ENCODE measurements at places on chromosomes 12 and 14.

- no peak for DNase-seq
Observed at GRCh38 chr14:100708425-100709288, 18.0 kb upstream of the DLK1 start.

DNA sequence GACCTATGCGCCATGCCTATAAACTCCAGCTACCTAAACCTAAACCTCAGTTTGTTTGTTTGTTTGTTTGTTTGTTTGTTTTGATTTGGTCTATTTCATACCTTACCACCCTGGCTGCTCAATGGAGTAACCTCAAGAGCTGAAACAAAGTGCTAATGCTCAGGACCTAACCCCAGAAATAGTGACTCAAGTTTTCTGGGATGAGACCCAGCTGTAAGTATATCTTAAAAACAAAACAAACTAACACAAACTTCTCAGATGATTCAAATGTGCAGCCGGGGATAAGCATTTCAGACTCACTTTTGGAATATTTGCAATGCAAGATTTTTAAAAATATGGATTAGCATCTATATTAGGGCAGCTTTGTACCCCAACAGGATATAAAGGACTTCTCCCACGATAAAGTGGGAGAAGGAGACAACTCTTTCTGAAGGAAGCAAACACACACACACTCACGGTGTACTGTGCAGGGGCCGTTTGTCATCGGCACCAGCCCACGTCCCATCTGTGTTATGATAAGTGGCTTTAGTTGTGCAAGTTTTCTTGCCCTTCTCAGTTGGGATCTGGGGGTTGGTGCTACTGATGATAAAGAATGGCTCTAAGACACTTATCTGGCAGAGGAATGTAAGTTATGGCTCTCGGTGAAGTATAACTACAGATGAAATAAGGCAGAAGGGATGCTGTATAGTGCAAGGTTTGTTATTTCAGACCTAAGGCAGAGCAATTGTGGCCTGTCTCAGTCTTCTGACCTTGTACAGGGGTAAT is 516.7 kb upstream of the TMEM132C start:
- no peak for DNase-seq

DNA sequence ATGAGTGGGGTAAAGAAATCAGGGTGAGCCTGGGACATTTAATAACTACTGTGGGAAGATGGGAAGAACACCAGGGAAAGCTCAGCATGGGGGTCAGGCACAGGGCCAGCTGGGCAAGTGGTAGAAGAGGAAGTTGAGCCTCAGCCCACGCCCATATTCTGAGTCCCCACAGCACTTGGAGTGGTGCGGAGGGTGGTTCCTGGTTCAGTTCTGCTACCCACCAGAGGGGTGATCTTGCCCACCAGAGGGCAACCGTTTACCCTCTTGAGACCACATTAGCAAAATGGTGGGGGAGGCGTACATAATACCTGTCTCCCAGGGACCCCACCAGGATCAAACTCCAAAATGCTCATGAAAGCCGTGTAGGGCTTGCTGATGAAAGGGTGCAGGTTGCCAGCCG is 16.8 kb upstream of the ANKRD33 start:
- DNase-seq, result no peak

- no peak for DNase-seq
Observed at GRCh38 chr12:45284096-45284901, 68.4 kb downstream of the ANO6 start.

DNA sequence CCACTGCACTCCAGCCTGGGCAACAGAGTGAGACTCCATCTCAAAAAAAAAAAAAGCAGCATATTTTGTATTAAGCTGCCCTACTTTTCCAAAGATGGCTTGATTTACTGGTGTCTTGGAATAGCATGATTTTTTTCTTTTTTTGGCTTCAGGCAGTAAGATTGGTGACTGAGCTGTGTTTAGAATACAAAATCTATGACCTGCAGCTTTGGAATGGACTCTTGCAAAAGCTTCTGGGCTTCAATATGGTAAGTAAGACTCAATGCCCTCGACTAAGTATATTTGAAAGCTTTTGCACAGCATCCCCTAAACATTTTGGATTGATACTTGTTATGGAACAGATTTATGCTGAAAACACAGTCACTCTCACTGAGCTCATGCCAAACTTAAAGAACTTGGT is 87.8 kb downstream of the KNTC1 start:
- DNase-seq, result no peak

GRCh38 chr14:59274991-59275391 is 86.5 kb downstream of the DAAM1 start:
- DNase-seq, result no peak

DNA sequence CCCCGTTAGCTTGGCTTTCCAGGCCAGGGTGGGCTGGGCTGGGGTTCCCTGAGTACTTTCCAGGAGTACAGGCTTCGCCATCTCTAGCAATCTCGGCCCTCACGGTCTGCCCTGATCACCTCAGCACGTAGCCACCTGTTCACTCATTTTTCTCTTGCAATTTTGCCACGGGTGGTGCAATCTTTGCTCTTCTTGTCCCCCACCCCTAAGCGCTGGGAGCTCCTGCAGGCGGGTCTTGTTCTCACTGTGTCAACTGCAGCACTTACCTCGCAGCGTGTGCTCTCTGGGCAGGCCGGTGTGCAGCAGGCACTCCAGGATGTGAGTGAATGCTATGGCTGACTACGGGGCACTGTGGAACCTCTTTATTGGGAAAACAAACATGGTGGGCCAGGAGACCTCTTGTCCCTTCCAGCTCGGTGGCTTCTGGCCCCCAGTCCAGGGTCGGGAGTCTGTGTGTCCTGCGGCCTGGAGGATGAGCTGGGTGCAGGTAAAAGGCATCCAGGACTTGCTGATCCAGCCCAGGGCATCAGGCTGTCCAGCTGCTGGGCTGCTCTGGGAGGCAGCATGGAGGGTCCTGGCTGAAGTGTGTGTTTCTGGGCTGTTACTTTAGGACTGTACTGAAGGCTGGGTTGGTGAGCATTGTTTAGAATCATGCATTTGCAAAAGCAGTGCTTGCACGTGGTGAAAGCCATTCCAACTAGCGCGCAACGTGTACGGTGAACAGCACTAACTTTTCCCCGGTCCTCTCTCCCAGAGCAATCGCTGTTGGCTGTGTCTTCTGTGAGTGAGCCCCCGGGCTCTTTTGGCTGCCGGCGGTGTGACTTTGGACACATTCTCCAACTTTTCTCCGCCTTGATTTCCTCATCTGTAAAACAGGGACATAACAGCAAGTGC is 1.5 kb upstream of the ULK1 start:
- DNase-seq, result no peak

- DNase-seq, result no peak
Observed at GRCh38 chr12:26939953-26940352, 1.7 kb downstream of the FGFR1OP2 start.

DNA sequence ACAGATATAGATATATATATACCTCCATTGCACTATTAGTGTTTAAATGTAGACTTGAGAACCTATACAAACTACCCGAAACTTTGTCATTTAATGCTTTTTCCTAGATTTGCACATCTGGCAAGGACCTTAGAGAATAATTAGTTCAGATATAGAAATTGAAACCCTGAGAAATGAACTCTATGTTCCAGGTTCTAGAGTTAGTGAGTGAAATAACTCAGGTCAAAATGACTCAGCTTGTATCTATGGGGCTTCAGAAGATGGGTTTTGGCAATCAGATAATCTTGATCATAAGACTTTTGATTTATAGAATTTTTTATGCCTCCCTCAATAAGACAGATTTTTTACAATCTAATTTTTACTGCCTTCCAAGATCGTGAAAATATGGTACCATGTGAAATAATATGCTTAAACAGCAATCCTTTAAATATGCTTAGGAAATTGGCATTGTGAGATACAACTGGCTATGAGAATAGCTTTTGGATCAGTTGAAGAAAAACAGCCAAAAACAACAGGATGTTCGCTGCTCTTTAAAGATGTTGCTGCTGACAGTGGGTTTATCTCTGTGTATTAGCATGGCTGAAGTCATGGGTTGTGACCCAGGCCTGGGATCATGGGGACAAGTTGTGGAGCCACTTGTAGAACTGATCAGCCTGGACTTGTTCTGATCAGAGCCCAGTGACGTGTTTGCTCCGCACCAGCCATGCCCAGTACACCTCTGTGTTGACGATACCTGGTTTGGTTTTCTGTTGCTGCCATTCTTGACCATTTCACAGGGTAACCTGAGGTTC is 63.6 kb downstream of the TTLL5 start:
- DNase-seq, result no peak

DNA sequence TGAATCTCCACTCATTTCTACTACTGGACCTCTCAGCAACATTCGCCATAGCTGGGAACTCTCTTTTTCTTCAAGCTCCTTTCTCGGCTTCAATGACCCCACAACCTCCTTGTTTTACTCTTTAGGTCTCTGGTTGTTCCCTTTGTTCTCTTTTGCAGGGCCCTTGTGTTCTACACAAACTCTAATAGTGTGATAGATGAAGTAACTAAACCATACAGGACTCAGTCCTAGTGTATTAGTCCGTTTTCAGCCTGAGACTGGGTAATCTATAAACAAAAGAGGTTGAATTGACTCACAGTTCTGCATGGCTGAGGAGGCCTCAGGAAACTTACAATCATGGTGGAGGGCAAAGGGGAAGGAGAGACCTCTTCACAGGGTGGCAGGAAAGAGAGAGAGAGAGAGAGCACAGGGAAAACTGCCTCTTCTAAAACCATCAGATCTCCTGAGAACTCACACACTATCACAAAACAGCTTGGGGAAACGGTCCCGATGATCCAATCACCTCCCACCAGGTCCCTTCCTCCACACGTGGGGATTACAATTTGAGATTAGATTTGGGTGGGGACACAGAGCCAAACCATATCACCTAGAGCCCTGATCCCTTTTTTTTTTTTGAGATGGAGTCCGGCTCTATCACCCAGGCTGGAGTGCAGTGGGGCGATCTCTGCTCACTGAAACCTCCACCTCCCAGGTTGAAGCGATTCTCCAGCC is 32.0 kb upstream of the WNK1 start:
- no peak for DNase-seq

DNA sequence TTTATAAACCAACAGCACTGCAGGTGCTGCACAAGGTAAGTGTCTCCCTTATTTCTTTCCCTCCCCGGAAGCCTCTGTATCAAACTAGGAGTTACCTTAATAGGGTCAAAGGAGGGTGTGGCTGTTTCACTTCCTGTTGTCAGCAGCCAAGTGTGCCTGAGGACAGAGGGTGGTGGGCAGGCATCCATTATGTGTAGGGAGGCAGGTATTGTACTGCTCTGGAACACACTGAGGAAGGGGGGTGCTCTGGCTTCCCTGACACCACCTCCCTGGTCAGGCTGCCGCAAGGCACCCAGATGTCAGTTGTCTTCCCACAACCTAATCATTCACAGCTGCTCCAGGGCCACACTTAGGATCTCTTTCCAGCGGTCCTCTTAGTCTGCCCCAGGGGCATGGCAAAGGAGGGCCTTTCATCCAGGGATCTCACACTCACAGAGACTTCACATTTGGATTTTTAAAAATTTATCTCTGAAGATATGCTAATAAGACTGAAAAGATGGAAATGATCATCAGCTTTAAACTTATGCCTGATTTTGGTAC is 132.0 kb upstream of the ARHGAP5 start:
- DNase-seq, result no peak

DNA sequence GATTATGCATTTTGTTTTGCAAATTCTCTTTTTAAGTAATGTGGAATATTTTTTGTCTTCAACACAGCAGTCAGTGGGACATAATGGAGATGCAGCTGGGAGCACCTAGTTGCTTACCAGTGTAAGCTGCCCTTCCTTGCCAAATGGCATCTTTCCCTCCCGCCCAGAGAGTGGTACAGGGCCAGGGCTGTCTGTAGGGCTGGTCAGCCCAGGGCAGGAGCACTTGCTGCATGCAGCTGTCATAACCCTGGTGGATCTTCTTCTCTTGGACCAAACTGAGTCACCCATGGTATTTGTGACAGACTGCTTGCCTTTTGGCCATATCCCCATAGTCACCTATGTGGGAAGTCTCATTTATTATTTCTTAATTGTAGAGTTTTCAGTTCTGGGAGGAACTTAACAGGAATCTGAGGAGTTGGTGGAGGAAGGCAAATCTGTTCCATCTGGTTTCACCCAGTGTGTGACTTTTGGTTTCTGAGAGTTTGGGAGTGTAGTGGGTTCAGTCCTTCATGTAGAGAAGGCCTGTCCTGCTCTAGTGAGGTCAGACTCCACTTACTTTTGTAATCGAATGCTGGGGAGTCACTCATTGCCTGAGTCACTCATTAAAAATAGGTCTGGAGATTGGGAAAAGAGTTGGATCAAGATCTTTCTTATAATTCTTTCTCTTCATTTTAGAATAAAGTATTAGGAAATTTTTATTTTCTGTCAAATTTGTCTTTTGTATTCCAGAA is 62.0 kb upstream of the ASPG start:
- no peak for DNase-seq

GRCh38 chr12:131028587-131029338 is 75.1 kb downstream of the ADGRD1 start:
- no peak for DNase-seq

DNA sequence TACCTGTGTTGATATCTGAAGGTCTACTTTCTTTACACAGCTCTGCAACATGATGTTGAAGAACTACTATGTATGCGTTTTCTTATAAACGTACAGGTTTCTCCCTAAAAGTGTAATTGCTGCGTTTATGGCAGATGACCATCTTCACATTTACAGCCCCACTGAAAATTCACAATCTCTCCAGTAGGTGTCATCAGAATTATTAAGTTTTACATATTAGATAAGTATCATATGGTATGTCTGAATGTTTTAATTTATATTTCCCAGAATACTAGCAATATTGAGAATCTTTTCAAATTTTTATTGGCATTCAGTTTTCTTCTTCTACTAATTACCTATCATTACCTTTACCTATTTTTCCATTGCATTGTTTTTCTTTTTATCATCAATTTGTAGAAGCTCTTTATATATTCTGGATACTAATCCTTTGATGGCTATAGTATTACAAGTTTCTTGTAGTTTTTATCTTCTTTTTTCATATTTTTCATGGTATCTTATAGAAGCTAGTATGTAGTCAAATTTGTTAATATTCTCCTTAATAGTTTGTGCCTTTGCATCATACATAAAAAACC is 123.5 kb downstream of the CAPZA3 start:
- no peak for DNase-seq

GRCh38 chr12:50508970-50509663 is 4.3 kb downstream of the DIP2B start:
- no peak for DNase-seq

DNA sequence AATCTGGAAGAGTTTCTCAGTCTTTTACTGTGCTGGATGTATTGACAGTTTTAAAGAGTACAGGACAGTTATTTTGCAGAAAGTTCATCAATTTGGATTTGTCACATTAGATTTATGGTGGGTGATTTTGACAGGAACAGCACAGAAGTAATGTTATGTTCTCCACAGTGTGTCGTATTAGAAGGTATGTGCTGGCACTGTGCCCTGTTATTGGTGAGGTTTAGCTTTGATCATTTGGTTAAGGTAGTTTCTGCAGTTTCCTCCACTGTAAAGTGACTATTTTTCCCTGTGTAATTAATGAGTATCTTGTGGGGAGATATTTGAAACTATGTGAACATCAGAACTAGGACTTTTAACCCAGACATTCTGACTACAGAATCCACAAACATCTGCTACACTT is 308.5 kb upstream of the TBX3 start:
- DNase-seq, result no peak

DNA sequence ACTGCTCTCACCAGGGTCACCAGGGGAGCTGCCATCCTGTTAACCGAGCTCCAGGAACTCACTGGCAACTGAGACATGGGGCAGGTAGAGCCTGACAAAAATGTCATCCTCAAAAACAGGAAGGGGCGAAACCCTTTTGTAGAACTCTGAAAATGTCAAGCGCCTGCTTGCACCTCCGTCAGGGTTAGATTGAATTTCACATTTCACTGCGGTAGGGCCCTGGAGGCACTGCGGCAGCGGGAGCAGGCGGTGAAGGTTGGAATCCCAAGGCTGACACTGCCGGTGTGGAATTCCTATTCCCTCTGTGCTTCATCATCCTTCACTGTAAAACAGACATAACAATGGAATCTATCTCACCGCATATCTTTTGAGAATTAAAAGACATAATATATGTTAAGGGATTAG is 142.8 kb upstream of the TMCC3 start:
- no peak for DNase-seq
